ENCODE measurements at places on chromosomes 4 and X. TPM values are rescaled to one million over a fixed set of nuclear protein-coding genes. Genes with fewer than 3 reads are reported as not detected.
A peak's percentile ranks its signal among the peaks of the same experiment; 100 is the strongest.

CYLC1 gene
- not detected for polyA plus RNA-seq

ODAM gene
- polyA plus RNA-seq = 1.8 TPM

MSN gene
- polyA plus RNA-seq = 227 TPM

NDUFA1 gene
- 127 TPM for polyA plus RNA-seq

ARX gene
- not detected for polyA plus RNA-seq

OTC gene
- polyA plus RNA-seq = not detected

MAGEA11 gene
- not detected for polyA plus RNA-seq

NWD2 gene
- polyA plus RNA-seq = 0.23 TPM

TCEAL7 gene
- polyA plus RNA-seq = 37.6 TPM

F9 gene
- polyA plus RNA-seq = not detected

DNA sequence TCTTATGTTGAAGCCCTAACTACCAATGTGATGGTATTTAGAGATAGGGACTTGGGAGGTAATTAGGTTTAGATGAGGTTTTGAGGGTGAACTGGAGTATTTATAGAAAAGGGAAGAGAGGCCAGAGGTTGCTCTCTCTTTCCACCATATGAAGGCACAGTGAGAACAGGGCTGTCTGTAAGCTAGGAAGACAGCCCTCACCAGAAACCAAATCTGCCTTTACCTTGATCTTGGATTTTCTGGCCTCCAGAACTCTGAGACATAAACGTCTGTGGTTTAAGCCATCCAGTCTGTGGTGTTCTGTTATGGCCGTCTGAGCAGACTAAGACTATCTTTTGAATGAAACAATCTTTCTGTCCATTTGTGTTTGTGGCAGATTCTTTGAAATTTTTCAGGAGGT, 223.7 kb downstream of the PDHA2 start:
- DNase-seq = no peak

- DNase-seq = no peak
Measured at GRCh38 chrX:105098201-105098600, 122.3 kb downstream of the TEX13A start.

DNA sequence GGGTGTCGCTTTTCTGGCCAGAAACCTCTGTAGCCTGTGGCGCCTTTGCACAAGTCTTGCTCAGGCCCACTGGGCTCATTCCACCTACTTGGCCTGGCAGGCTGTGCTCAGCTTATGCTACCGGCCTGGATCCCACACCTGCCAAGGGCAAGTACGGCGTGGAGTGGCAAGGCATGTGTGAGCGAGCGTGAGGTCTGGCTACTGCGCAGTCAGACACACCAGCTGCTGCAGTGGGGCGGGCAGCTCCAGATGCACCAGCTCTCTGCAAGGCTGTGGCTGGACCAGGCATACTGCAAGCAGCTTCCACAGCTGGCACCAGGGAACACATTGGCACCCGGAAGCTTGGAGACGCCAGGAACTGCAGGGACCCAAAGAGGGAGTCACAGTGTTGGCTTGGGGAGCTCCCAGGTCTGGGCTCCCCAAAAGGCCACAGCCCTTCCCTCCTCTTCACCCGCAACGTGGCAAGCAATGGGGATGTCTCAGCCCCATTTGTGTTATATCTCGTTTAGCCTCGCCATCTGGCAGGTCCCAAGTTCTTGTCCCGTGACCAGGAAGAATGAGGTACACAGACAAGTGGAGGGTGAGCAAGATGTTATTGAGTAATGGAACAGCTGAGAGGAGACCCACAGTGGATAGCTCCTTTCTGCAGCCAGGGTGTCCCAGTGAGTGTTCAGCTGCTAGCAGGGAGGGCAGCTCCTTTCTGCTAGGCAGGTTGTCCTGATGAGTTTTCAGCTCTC, 3.8 kb upstream of the FBXW7 start:
- DNase-seq = no peak

DNA sequence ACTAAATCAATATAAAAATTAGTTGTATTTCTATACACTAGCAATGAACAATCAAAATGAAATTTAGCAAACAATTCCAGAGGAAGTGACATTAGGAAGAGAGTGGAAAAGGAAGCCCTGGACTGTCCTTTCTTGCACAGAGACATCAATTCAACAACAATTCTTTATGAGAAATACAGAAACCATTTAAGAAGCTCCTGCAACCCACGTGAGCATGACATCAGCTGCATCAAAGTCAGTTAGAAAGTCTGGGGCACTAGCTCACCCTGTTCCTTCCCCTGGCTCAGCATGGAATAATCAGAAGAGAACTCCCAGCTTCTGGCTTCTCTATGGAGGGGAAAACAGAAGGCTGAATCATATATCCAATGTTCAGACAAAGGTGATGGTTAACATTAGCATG, 48.6 kb upstream of the STARD8 start:
- DNase-seq = no peak

- no peak for DNase-seq
Measured at GRCh38 chr4:6298035-6298434, 28.4 kb downstream of the WFS1 start.

GRCh38 chr4:169212981-169213380, 57.8 kb downstream of the SH3RF1 start:
- no peak for DNase-seq

DNA sequence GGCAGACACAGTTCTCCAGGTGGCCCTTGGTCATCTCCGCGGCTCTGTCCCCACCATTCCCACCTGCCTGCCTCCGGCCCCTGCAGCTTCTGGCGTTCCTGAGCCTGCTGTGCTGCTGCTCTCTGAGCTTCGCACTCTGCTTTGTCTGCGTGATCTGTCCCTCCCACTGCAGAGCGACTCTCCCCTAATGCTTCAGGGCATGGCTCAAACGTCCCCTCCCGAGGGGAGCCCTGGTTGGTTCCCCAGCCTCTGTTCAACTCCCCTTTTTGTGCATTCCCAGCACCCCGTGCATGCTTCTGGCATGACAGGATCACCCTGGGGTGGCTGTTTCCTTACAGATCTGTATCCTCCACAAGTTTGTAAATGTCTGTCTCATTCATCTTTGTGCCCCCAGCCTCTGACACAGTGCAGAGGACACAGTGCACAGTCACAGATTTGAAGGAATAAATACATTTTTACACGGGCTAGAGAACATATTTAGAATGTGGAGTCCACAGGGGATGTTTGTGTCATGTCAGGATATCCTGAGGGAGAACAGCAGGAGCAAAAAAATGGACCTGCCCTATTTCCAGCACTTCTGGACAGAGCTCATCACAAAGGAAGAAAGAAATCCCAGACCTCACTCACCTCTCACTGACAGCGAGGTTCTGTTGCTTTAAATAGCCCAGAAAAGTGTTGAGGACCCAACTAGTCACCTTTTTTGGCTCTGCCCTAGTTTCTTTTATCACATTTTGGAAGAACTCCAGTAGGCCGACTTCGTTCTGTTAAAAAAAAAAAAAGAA, 72.6 kb downstream of the GATB start:
- DNase-seq = no peak

DNA sequence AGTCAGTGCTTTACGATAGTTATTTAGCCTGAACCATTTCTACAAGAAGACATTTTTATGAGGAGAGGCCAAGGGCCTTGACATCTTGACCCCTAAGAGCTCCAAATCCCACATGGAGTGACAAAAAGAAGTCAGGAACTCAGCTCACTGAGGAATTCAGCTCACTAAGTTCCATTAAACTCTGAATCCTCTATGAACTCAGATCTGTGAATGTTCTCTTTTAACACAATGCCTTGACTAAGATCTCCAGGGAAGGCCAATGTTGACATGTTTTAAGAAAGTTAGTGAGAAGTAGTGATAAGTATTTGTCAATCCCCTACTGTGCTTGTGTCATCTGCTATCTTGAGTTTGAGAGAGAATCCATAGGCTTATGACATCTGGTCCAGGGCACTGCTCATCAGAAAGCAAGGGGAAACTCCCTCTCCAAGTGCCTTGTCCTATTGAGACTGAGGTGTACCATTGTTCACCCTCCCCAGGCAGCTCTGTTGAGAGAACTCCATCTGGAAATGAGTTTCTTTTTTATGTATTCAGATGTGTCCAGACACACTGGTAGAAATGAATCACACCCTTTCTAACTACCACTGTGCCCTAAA, 68.7 kb upstream of the PCDH19 start:
- no peak for DNase-seq

GRCh38 chrX:124033821-124034220, 72.3 kb downstream of the STAG2 start:
- no peak for DNase-seq

- peak; percentile 63 for DNase-seq
Measured at GRCh38 chrX:153708415-153708814, 15.8 kb downstream of the BCAP31 start.

DNA sequence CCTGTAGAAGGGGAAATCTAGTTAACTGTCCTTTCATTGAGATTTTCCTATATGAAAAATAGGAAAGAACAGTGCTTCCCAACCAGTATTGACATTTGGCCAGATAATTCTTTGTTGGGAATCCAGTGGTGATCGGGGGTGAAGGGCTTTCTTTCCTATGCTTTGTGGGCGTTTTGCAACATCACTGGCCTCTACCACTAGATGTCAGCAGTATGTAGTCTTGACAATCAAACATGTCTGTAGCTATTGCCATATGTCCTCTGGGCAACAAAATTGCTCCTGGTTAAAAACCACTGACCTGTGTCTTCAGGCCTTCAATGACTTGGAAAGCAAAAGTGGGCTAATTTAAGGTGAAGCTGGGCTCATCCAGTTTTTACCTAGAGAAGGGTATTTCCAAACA, 658.5 kb downstream of the DACH2 start:
- DNase-seq = no peak

GRCh38 chr4:17117746-17118145, 219.3 kb upstream of the LDB2 start:
- DNase-seq = no peak

- DNase-seq = no peak
Measured at GRCh38 chr4:9833421-9833820, 52.0 kb downstream of the DRD5 start.

GRCh38 chr4:114879916-114880669, 233.3 kb downstream of the NDST4 start:
- no peak for DNase-seq

- no peak for DNase-seq
Measured at GRCh38 chr4:154471526-154472331, 19.9 kb downstream of the DCHS2 start.

DNA sequence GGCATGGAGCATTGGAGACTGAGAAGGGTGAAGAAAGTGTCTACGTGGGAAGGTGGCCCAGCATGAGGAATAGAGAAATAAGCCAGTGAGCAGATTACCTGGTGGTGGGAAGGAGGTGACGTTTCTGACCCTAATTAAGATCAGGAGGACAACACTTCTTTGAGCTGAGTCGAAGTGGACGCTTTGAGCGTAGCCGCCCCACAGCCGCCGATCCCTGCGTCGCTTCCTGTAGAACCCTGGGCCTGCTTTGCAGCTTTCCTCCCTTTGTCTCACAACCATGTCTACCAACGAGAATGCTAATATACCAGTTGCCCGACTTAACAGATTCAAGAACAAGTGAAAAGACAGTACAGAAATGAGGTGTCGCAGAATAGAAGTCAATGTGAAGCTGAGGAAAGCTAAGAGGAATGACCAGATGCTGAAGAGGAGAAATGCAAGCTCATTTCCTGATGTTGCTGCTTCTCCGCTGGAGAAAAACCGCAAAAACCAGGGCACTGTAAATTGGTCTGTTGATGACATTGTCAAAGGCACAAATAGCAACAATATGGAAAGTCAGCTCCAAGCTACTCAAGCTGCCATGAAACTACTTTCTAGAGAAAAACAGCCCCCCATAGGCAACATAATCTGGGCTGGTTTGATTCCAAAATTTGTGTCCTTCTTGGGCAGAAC, 6.4 kb upstream of the ANTXR2 start:
- no peak for DNase-seq

- no peak for DNase-seq
Measured at GRCh38 chr4:126742048-126742447, 890.7 kb upstream of the INTU start.

GRCh38 chr4:148064451-148064850, 332.6 kb downstream of the ARHGAP10 start:
- no peak for DNase-seq

- DNase-seq = peak; percentile 61
Measured at GRCh38 chrX:155056877-155057792, 13.8 kb downstream of the CMC4 start.

GRCh38 chrX:74291577-74291963, 12.4 kb upstream of the ZCCHC13 start:
- DNase-seq = peak; percentile 28

Measured in left kidney (tissue), 8 donors.